ENCODE measurements at places on chromosomes 13 and 19. TPM values are rescaled to one million over a fixed set of nuclear protein-coding genes. Genes with fewer than 3 reads are reported as not detected.

DNA sequence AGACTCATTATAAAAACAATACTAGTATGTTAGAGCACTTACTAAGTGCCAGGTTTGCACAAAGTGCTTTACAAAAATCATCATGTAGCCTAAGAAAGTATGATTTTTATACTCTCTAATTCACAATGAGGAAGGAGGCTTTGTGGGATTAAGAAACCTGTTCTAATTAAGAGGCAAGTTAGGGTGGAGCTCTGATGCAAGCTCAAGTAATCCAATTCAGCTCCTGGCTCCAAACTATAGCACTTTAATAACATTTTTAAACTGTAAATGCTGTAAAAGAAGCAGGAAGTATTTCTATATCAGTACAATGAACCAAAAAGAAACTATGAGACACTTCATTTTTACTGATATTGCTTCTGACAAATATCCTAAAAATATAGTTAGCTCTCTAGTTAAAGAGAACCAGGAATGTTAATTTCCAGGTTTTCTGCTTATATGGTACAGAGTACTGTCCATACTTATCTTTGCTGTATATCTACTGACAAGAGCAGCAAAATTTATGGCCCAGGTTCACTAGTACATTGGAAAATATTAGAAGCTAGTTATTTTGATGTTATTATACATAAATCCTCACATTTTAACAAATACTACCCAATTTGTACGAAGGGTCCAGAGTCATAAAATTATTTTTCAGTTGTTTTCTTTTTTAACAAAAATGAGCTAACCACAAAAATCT lies 482.0 kb downstream of the DIAPH3 start:
- DNase-seq: no peak

- no peak for DNase-seq
Measured at GRCh38 chr19:28349604-28350003, 863.3 kb downstream of the UQCRFS1 start.

The CYP4F11 gene
- total RNA-seq: 2.6 TPM

- DNase-seq: no peak
Measured at GRCh38 chr19:1364070-1364704, 19.5 kb upstream of the NDUFS7 start.

- DNase-seq: no peak
Measured at GRCh38 chr19:46764817-46765291, 18.6 kb upstream of the STRN4 start.
